ENCODE measurements at places on chromosomes 3 and 15. TPM values are rescaled to one million over a fixed set of nuclear protein-coding genes. Genes with fewer than 3 reads are reported as not detected.

Gene CYP8B1
- not detected for total RNA-seq

Gene ISY1
- total RNA-seq: 27.4 TPM

Gene LIPH
- under 0.01 TPM for total RNA-seq

Gene NEK4
- 33.2 TPM for total RNA-seq

Gene NOX5
- total RNA-seq: 0.64 TPM

Gene CTDSPL
- total RNA-seq: 61.7 TPM

Gene GCSAM
- not detected for total RNA-seq

Gene GPR62
- under 0.01 TPM for total RNA-seq

Gene CCR8
- not detected for total RNA-seq

Gene MFGE8
- 168 TPM for total RNA-seq

Gene ABCC5
- 13.2 TPM for total RNA-seq

Gene DISP2
- under 0.01 TPM for total RNA-seq

Gene CPOX
- total RNA-seq: 27.2 TPM

Gene THBS1
- total RNA-seq: 8,241 TPM

Gene RARB
- total RNA-seq: 21.6 TPM

Gene SLTM
- total RNA-seq: 66.7 TPM

Gene PCSK6
- total RNA-seq: 7.7 TPM

Gene SOX14
- total RNA-seq: not detected

Gene DLL4
- 5.5 TPM for total RNA-seq

Gene SLC9C1
- not detected for total RNA-seq

Gene PRTG
- total RNA-seq: 6.9 TPM

Gene LDHAL6B
- total RNA-seq: not detected

Gene FSIP1
- 2.6 TPM for total RNA-seq

Gene GOLGA8H
- under 0.01 TPM for total RNA-seq

Gene KBTBD8
- total RNA-seq: 3.5 TPM

Gene AMIGO3
- 0.43 TPM for total RNA-seq

Gene DNAH12
- under 0.01 TPM for total RNA-seq

Gene TUSC2
- total RNA-seq: 17.7 TPM

Gene RTP4
- total RNA-seq: 2.6 TPM

Gene CCDC191
- total RNA-seq: 1.9 TPM

Gene BUB1B
- 19.9 TPM for total RNA-seq

Gene CDC25A
- 9.9 TPM for total RNA-seq

Gene NEK10
- 1.9 TPM for total RNA-seq

Gene SKOR1
- total RNA-seq: not detected

Gene ZMYND10
- total RNA-seq: 0.97 TPM

Gene DENND6A
- total RNA-seq: 33.2 TPM

Gene MASP1
- total RNA-seq: 198 TPM

Gene MME
- 479 TPM for total RNA-seq

Gene FBN1
- 333 TPM for total RNA-seq

Gene SENP2
- 22.2 TPM for total RNA-seq

Gene DUOXA2
- not detected for total RNA-seq

Gene OR5K2
- total RNA-seq: not detected

Gene ADGRG7
- total RNA-seq: not detected

Gene OIP5
- total RNA-seq: 8.6 TPM

Gene GABRB3
- 2.2 TPM for total RNA-seq

Gene SPINK8
- not detected for total RNA-seq

Measured in fibroblast of villous mesenchyme (primary cell).